CD4-positive, alpha-beta T cell treated with Interleukin-17A for 1 hour (primary cell): ENCODE measurements at places on chromosomes 3 and 15.

GRCh38 chr15:64096668-64097384 lies 1.0 kb downstream of the SNX1 start:
- peak; percentile 18 for DNase-seq

DNA sequence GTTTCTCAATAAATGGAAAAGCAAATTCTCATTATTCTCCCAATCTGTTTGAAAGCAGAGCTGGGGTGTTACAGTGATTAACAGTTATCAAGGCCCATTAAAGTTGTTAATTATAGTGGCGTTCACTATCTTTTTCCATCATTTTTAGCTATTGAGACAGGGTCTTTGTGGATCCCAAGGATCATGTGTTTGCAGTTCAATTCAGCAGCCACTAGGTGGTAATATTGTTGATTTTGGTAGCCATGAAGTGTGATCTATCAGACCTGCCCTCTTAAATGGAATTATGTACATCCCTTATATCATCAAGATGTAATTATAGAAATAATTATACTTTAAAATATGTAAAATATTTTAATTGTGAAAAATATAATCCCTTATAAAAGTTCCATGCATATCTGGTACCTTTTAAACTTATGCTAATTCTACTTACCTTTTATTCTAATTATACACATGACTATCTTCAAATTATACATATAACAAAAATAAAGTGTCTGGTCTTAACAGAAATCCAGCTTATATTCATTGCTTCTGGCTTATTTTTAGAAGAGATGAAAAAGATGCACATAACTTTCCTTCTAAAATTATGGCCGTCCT lies 126.4 kb downstream of the GREM1 start:
- DNase-seq, result no peak

- DNase-seq, result peak; percentile 79
Observed at GRCh38 chr15:31215490-31216214, 111.0 kb upstream of the KLF13 start.

- no peak for DNase-seq
Observed at GRCh38 chr3:81920816-81921215, 159.4 kb upstream of the GBE1 start.

DNA sequence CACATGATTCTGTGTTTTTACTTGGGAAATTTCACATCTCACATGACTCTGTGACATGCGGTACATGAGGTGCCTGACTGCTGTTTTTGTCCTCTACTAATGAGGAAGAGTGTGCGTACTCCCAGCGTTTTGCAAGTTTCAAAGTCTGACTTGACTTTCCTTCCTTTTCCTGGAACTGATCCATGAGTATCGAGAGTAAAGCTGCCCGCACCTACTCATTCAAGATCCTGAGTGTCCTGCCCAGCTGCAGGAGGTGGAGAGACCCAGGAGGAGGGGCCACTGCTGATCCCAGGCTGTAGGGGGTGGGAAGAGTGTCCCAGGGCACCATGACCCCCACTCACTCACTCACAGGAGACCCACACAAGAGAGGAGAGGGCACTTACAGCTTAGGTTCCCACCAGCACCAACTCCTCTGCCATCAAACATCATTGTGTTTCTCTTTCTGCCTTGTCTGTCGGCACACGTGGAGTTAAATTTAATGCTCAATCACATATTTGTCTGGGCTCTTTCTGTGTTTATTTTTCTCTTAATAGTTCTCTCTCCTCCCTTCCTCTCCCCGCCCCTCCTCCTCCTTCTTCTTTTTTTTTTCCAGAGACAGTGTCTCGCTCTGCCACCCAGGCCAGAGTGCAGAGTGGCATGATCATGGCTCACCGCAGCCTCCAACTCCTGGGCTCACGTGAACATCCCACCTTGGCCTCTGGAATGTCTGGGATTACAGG lies 1.4 kb downstream of the CCR5AS start:
- DNase-seq, result no peak

DNA sequence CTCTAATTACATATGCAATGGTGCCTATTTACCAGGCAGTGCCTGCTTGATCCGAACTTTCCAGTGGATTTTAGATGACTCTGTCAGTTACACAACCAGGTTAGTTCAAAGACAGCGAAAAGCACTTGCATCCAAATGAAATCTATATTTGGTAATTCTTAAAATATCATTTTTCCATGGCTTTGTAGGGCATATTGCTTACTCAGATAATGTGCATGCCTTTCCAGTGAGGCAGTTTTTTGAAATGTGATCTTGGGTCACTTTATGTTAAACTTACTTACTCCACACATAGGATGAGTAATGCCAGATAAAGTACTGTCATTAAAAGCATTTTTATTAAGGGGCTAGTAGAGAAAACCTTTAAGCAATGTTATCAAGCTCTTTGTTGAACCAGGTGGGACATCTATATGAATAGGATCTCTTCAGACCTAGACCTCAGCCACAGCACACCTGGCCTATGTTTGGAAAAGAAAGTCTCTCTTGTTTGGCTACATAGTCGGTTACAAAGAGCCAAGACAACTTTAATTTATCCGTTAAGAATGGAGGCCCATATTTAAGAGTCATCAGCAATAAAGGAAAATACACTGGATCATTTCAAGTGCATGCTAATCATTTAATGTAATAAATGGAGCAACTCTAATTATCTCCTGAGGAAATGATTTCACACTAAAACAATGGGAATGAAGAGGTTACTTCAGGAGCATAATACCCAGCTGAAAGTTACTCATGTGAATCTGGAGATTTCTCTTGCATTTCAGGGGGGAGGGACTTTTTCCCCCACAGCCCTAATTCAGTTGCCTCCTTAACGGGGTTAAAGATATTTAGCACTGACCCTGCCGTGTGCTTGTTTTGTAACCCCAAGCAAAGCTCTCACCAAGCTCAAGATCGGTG lies 56.3 kb upstream of the TMCO5A start:
- no peak for DNase-seq

DNA sequence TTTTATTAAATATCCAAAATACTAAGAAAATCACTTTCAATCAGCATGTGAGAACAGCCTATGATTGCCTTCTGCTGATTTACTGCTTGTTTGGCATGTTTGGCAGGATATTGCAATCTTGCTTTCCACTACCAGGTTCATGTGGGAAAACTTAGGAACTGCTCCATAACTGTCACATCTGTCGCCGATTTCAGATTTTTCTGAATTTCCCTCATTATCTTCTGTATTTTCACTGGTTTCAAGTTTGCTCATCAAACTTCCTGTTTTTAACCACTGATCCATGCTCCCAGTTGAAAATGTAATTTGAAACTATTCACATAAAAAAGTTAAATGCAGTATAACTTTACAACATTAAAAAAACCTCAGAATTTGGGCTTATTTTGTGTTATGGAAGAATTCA lies 93.0 kb downstream of the NFKBIZ start:
- DNase-seq, result no peak

GRCh38 chr3:180085122-180085710 lies 48.5 kb upstream of the PEX5L start:
- no peak for DNase-seq

GRCh38 chr3:16496008-16496407 lies 17.5 kb downstream of the RFTN1 start:
- peak; percentile 14 for DNase-seq

DNA sequence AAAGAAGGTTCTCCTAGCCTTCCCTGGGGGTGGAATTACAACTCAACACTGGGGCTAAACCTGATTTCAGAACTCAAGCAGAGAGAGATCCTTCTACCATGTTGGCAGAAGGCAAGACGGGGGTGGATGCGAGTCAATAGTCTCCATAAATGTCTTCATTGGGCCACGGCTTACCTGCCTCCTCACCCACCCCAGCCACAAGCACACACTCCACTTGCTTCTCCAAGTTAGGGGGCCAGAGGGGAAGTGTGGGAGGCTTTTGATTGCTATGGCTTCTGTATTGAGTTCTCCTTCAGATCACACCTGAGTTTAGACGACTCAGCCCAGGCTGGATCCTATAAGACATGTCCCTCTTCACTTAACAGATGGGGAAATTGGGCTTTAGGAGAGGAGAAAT lies 178.9 kb downstream of the UACA start:
- no peak for DNase-seq

- peak; percentile 72 for DNase-seq
Observed at GRCh38 chr3:197613199-197613598, 57.4 kb upstream of the BDH1 start.
